ENCODE measurements at places on chromosomes 12 and 14.

GRCh38 chr14:56846970-56847930 is 37.0 kb upstream of the OTX2 start:
- no peak for DNase-seq

DNA sequence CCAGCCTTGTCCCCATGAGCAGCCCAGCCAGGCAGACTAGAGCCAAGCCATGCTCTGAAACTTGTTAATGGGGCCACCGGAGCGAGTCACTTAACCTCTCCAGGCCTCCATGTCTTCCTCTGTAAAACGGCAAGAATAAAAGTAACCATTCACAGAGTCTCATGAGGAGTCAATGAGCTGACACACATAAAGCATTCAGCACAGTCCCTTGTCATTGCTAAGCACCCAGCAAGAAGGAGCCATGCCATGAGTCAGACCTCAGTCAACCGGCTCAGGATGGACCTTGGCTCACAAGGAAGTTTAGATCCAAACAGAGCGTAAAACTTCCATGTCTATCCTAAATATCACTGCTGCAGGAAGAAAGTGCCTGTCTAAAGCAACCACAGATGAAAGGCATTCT is 10.6 kb downstream of the FICD start:
- no peak for DNase-seq

DNA sequence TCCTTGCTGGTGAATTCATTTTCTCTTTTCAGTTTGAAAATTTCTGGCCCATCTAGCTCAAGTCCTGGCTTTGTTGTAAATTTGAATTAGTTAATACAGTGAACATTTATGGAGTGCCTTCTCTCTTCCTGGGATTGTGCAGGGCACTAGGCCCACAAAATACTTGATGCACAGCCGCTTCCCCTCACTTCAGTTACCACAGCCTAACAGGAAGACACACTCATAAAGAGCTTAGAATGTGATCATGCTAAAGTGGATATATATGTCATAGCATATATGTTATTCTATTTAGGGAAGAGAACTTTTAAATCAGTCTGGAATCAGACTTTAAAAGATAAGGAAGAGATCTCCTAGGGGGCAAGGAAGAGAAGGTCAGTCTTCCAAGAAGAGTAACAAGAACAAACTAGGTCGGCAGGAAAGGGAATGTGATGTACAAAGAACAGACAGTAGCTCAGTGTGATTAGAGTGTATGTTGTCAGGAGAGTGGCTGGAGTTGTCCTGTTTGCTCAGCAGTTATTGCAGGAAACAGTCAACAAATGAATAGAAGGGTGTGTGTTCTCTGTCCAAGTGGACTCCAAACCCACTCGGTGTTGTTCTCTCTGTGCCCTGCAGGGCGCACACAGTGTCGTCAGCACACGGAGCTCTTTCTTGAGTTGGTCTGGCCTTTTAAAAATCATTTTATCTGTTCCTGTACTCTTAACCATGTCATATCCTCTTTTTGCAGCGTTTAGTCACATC is 74.4 kb downstream of the DAAM1 start:
- DNase-seq: no peak

DNA sequence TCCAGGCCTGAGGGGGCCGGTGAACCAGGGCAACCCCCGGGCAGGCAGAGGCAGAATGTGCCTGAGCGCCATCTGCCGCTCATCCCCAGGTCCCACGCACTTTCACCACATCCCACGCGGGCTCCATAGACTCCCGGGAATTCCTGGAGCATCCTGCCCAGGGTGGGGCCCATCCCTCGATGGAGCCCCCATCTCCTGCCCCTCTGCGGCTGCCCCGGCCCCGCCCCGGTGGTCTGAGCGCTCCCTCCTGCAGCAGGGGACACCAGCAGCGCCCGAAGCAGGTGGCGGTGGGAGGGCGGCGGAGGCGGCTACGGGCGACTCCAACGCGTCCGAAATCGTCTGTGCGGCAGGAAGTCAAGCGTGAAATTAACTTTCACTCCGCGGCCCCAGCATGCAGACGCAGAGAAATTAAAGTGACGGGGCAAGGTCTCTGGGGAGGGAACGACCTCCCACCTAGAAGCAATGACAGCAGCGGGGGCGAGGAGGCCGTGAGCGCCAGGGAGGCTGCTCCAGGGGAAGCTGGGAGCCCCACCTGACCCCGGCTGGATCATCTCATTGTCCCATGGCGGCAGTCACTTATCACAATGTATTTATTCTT is 122.2 kb downstream of the NCOR2 start:
- DNase-seq: peak; percentile 69

DNA sequence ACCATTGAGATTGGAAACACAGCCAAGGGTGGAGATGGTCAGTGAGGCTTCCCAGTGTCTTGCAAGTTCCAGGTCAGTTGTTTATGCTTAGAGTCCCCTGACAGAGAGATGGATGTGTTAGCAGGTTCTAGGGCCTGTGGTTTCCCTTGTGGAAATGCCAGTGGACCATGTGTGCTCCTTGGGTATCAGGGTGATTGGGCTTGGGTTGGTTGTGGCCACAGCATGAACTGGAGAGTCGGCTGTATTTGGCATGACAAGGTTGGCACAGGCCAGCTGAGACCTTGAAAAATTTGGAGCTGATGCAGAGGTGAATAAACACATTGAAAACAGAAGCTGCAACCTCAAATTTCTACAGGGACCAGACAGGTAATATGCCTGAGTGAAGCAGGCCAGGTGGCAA is 668.0 kb downstream of the DIO2 start:
- DNase-seq: no peak

GRCh38 chr12:40331886-40332285 is 107.1 kb downstream of the LRRK2 start:
- DNase-seq: no peak

- no peak for DNase-seq
Measured at GRCh38 chr12:39412210-39412609, 30.7 kb downstream of the KIF21A start.

DNA sequence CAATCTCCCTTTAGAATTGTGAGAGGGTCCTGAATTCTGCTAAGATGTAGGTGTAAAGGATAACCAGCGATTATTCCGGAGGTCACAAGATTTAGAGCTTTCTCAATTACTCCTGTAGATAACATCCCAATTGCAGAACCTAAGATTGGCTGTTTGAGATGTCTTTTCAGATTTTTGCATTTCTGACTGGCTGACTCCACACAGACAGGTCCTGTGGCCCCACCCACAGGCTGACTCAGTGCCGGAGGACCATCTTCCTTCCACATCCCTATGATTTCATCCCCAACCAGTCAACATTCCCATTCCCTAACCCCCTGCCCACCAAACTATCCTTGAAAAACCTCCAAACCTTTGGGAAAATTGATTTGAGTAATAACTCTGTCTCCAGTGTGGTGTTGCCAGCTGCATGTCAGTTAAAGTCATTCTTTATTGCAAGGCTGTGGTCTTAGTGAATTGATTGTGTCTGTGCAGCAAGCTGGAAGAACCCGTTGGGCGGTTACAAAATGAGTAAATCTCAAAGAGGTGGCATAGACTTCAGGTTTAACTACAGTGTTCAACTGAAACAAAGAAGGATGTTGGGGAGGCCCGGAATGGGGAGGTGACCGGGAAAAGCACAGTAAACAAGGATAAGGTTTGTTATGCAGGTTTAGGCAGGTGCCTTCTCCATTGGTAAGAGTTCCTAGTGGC is 10.6 kb downstream of the FNTB start:
- no peak for DNase-seq

DNA sequence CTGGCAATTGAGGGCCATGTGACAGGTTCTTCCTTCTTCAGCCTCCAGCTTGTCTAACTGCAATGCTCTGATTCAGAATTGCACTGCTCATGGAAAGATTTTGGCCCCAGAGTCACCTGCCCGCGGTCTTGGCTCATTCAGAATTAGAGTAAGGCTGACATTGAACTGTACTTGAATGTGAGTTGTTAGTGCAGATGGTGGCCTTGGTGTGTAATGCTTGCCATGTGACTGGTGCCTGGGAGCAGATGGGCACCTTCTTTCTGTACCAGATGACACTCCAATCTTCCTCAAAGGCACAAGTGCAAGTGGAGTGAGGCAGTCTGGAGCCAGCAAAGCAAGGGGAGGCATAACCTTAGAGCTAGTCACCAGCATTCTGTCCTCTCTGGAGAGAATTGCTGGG is 36.5 kb upstream of the ANO4 start:
- DNase-seq: no peak

- DNase-seq: no peak
Measured at GRCh38 chr12:25241167-25242020, 9.3 kb downstream of the KRAS start.

DNA sequence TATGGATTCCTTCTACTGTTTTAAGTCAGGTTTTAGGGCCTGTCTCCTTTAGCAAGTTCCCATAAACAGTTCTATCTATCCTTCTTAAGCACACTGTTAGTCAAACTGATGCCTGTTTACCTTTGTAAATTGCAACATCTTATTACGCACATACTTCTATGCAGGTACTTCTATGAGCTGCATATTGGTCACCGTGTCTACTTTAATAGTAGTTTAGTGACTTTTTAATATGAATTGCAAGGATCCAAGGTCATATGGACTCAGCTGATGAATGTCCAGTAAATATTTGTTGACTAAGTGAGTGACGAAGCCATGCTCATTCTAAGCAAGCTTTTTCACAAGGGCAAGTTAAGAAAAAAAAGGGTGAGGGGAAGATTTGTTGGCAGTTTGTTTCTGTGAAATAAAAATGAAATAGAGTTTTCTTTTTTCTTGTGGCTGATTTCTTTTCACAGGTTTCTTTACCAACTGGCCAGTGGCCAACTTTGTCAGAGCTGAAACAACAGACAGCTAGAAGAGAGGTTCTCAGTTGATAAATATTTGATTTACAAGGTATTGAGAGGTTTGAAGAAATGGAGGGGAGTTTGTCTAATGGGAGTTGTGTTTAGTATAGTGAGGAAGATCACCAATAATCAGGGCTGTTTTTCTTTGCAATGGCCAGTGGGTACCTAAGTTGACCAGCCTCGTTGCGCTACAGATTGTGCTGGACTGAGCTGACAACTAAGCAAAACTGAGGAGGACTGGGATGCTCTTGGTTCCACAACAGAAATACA is 141.1 kb downstream of the SLC15A5 start:
- DNase-seq: no peak

DNA sequence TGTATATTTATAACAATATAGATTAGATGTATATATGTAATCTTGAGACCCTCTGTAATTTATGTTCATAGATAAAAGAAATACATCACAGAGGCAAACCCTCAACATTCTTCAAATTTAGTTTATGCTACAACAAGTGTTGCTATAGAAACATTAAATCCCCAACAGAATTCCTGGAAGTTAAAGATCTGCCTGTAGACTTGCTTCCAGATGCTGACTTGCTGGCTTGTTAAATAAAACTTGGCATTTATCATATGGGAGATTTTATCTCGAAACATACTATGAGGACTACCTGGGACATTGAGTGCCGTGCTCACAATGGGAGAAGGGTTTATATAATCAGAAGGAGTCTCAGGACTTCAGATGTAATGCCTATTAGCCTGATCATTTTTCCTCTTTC is 136.3 kb upstream of the PLXNC1 start:
- DNase-seq: no peak

DNA sequence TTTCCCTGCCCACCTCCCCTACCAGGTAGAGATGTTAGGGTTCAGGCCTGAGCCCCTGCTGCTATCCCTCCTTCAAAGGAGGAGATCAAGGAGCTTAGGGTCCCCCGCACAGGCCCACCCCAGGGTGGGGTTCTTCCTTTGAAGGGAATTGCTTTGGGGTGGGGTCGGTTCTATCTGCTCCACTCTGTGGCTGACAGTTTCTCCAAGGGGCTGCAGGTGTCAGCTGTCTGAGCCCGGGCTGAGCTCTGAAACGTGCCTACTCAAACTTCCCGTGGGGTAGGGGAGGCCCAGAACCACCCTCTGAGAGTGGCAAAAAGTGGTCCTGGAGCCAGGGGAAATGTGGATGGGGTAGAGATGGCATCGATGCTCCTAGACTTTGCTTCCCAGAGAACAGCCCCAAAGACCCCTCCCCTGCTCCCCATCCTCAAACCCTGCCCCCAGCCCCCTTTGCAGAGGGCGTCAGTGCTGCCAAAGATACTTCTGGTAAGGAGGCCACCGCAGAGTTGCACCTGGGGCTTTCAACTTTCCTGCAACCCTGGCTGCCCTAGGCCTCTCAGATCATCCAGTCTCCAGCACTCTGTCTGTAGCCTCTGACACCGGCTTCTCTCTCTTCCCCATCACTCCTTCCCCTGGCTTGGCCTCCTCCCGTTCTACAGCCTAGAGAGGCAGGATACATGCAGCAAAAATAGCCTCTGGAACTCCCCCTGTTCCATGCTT is 6.3 kb upstream of the CD4 start:
- no peak for DNase-seq

GRCh38 chr12:26271024-26271423 is 75.7 kb downstream of the SSPN start:
- no peak for DNase-seq

DNA sequence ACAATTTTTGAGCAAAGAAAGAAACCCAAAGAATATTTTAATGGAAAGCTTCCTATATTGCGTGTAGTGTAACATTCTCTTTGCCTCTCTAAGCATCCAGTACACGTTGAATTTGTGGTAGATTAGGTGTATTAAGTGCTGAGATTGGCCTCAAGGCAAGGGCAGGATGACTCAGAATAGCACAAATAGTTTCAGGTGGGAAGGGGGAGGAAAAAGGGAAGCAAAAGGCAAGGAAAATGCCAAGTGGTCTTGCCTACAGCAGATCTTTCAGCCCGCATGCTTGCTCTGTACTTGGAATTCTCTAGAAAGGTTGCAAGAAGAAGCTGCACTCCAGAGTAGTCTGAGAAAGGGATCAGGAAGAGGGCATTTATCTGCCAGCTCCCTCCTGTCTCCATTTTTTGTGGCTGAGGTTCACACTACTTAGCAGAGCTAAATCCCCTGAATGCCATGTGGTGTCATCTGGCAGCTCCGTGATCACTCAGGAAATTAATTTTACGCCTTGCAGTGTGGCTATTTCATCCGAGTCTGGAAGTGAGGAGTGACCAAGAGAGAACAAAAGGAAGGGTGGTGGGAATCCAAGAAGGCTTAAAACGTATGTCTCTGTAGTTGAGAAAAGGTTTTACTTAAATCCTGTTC is 28.5 kb downstream of the CDKN1B start:
- DNase-seq: no peak

DNA sequence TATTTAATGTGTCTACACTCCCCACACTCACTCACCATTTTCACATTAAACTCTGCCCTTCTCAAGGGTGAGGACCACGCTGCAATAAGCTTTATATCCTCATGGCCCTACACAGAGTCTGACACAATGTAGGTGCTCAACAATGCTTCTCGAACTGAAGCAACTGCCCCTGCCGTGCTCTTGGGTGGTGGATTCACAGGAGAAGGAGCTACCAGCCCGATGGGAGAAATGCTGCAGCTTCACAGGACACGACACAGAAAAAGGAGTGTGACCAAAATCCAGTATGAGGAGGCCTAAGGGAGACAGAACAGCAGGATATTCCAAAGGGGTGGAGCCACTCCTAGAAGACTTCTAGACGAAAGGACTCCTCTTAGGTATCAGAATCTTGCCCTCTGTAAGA is 6.5 kb upstream of the KRT3 start:
- no peak for DNase-seq

GRCh38 chr12:19053218-19053617 is 76.3 kb upstream of the PLEKHA5 start:
- no peak for DNase-seq

GRCh38 chr14:30330033-30330432 is 228.9 kb upstream of the G2E3 start:
- no peak for DNase-seq
